Islet precursor cell (in vitro differentiated cells): ENCODE measurements at places on chromosomes 12 and 14.

DNA sequence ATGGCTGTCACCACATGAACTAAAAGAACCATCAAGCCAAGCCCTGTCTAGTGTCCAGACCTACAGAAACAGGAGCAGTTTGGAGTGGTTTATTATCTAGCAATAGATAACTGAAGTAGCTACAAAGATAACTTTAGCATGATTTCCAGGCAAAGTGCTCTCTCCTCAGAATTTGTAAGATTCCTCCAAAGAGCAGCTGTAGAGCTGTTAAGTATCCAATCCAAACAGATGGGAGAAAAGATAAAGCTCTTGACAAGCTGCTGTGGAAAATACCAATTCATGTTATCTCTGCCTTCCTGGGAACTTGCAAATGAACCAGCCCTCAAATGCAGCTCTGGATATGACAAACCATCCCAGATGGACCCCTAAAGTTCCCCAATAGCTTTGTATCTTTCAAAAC, 78.9 kb upstream of the RESF1 start:
- peak; percentile 55 for DNase-seq

GRCh38 chr12:6608592-6609281, 1.6 kb upstream of the CHD4 start:
- DNase-seq = peak; percentile 75

GRCh38 chr12:82730953-82731459, 44.3 kb downstream of the TMTC2 start:
- no peak for DNase-seq

DNA sequence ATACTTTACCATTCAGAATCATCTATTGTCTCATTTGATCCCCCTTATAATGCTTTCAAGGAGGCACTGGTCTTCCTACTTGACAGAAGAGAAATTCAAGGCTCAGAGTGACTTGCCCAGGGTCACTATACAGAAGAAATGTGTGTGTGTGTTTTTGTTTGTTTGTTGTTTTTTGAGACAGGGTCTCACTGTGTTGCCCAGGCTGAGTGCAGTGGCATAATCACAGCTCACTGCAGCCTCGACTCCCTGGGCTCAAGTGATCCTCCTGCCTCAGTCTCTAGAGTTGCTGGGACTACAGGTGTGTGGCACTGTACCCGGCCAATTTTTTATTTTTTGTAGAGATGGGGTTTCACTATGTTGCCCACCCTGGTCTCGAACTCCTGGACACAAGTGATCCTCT, 22.9 kb downstream of the IRF2BPL start:
- DNase-seq = no peak
